Activated naive CD4-positive, alpha-beta T cell (primary cell): ENCODE measurements at places on chromosomes 2 and 18.

DNA sequence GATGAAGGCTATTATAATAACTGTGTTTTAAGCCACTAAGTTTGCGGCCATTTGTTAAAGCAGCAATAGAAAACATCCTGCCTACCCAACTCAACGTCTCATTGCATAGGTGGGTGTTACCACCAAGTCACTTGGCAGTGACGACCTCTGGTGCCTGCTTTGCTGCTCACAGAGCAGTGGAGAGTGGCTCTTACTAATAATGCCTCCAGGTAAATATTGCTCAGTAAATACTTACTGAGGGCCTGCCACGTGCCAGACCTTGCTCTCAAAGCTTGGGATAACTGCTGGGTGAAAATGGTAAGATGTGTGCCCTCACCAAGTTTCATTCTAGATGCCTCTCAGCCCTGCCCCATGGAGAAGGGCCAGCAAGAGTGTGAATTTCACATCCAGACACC, 27.7 kb downstream of the ITGA6 start:
- DNase-seq, result no peak

GRCh38 chr18:58493516-58494253, 135.2 kb downstream of the ALPK2 start:
- peak; percentile 34 for DNase-seq

GRCh38 chr2:11562476-11562875, 28.6 kb downstream of the GREB1 start:
- no peak for DNase-seq

GRCh38 chr2:226865710-226866109, 29.9 kb downstream of the RHBDD1 start:
- no peak for DNase-seq

- no peak for DNase-seq
Measured at GRCh38 chr18:70489986-70490933, 201.4 kb downstream of the SOCS6 start.

- no peak for DNase-seq
Measured at GRCh38 chr2:20640411-20641122, 10.3 kb downstream of the HS1BP3 start.

- DNase-seq, result no peak
Measured at GRCh38 chr2:149782572-149782971, 195.0 kb upstream of the MMADHC start.

DNA sequence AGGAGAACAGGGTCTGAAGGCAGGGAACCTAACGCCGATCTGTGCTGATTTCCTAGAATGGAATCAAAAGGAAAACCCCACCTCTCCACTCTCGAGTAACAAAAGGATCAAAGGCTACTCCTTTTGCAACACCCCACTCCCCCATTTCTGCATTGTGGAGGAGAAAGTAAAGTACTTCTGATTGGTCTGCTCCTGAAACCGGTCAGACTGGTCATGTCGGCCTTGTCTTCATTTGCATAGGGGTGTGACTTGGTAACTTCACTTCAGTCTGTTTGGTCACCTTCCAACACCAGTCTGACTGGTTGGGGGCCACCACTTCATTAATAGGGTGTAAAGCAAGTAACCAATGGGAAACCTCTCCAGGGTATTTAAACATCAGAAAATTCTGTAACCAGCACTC, 771.9 kb downstream of the ERBB4 start:
- no peak for DNase-seq

DNA sequence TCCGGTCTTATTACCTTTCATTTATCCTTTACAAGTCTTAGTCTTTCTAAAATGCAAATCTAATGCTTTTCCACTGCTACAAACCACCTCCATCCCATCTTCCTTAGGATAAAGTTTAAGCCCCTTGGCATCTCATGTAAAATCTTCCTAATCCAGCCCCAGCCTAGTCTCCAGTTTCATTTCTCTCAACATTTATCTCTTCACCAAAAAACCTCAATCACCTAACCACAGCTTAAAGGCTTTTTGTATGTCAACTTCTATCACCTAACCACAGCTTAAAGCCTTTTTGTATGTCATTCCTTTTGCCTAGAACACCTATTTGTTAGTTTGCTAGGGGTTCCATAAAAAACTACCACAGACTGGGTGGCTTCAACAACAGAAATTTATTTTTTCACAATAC, 4.2 kb downstream of the TRAK2 start:
- no peak for DNase-seq

- no peak for DNase-seq
Measured at GRCh38 chr2:86543335-86543734, 19.9 kb downstream of the CHMP3 start.

DNA sequence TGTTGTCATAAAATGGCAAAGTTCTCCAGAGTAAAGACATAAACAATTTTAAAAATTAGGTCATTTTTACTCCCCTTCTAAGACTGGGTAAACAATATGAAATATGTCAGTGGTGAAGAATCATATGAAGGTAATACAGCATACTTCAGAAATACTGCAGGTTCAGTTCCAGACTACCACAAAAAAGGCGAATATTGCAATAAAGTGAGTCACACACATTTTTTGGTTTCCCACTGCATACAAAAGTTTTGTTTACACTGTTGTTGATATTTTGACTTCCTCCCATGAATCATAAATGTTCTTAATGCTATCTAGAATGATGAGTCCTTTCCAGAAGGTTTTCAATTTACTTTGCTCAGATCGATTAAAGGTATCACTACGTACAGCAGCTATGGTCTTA, 73.5 kb downstream of the SMC6 start:
- no peak for DNase-seq

- no peak for DNase-seq
Measured at GRCh38 chr2:167943897-167944296, 303.5 kb downstream of the STK39 start.

DNA sequence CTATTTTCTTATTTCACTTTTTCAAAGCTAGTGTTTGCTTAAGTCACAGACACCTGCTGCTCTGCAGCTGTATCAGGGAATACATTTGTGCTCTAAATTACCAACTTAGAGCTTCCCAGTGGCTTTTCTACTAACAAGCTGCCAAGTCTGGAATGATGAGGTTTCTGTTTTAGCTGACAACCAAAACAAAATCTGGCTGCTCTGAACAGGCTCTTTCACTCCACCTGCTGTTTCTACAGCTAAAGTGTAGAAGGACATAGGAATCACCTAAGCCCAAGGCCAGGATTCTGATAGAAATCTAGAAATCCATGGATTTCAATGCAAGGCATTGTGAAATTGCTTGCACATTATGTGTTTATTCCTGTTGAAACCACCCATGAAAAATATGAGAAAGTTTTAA, 201.2 kb downstream of the SUCLG1 start:
- DNase-seq, result no peak

DNA sequence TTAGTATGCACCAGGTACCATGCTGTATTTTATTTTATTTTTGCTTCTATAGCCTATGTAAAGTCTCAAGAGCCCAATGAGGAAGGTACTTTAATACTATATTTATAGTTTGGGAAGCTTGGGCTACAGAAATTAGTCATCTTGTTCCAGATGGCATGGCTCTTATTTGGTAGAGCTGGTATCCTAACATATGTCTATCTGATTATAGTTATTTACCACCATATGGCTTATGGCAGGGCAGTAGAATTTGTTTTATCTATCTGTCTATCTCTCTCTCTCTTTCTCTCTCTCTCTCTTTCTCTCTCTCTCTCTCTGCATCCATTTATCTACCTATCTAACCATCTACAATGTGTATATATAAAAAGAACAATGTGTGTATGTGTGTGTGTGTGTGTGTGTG, 1293.7 kb upstream of the SLC39A10 start:
- no peak for DNase-seq

DNA sequence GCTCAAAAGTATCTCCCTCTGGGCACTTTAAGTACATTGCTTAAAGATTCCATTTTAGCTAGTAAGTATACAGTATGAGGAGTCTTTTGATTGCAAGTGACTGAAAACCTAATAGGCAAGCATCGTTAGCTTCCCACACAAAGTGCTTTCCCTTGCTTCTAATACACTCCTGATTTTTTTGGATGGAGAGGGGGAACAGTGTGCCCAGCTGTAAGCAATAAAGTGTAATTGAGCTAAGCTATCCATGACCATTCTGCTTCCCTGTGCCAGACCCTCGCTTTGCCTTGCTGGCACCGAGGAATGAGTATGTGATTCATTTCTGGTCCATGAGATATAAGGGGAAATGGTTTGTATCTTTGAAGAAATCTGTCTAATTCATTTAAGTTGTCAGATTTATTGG, 3.8 kb upstream of the ZNF24 start:
- DNase-seq, result no peak

- no peak for DNase-seq
Measured at GRCh38 chr2:217954469-217954868, 48.3 kb downstream of the TNS1 start.

GRCh38 chr2:20100711-20101110, 49.3 kb upstream of the LAPTM4A start:
- no peak for DNase-seq

GRCh38 chr2:236799391-236800026, 229.9 kb downstream of the ACKR3 start:
- DNase-seq, result no peak

DNA sequence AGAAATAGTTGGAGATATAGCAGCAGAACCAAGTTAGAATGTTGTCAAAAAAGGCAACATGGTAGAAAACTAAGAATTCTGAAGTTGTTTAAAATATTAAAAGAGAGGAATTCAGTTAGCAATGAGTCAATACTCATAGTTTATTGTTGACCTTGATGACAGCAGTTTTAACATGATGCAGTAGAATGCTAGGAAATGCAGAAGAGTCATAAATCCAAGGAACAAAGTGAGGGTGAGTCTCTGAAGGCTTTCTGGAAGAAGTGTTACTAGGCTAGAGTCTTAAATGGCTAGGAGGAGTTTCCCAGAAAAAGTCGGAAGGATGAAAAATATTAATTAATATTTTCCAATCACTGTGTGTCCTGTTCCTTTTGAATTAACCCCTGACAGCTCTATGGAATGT, 807.3 kb downstream of the TSN start:
- no peak for DNase-seq

DNA sequence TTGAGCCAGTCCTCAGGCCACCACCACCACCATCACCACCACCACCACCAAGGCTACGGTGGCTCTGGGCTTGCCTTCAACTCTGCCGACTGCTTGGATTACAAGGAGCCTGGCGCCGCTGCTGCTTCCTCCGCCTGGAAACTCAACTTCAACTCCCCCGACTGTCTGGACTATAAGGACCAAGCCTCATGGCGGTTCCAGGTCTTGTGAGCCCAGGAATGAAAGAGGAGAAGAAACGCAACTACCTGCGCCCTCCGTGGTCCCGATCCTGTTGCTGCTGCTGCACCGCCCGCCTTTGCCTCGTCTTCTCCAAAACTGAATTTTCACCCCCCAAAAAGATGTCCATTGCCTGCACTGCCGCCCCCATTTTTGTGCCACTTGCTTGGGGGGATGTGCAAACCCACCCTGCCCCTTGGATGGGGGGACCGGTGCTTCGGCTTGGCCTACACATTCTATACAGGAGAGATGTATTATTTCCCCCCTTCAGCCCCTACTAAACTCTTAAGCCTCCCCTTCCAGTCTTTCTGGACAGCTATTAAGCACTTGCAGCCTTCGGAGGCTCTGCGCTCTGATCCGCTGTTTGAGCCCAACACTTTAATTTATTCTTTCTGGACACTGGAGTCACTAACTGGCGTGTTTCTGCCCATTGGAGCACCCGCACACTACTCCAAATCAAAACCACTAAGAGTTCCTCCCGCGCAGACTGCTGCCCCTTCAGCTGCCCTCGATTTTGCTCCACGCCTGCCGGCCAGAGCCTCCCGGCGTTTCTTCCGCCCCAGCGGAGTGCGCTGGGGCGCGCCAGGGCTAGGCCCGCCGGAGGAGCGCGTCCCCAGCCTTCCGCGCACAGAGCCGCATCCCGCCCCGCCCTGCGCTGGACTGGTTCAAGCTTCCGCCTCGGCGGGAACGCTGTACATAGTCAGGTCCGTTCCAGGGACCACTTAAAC, 5.7 kb downstream of the OTX1 start:
- no peak for DNase-seq

DNA sequence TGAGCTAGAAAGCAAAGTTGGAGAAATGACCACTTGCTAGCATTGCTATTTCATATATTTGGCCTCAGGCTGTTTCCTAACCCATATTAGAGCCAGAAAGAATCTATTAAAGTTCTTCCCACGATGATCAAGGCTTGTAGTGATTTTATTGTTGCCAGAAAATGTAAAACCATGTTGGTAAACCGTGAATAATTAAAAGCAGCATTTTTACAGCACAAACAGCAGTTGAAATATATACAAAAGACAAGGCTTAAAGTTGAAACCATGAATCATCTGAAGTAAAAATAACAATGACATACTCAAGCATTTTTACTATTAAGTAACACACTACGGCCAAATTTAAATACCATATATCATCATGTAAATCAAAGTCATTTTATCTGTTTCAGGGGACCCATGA, 27.7 kb upstream of the DSC3 start:
- DNase-seq, result no peak

- no peak for DNase-seq
Measured at GRCh38 chr2:238655974-238656722, 191.7 kb upstream of the TWIST2 start.

DNA sequence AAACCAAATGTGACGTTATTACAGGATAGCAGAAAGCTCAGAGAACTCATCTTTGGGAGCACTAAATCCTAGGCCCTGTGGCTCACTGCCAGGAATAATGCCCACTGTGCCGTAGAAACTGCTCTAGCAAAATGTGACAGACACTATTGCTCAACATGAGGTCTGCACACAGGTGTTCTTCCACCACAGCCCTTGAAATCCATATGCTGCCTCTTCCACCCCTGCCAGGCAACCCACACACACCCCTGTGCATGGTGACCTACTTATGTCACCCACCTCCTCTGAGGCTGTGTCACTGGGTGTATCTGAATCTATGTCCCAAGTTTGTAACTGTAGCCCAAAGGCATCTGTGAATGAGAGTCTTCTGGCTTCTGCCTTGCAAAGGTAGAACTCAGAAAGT, 66.1 kb upstream of the MBOAT2 start:
- DNase-seq, result no peak

GRCh38 chr2:58072102-58072501, 25.5 kb downstream of the VRK2 start:
- DNase-seq, result no peak

- DNase-seq, result no peak
Measured at GRCh38 chr2:232574674-232575403, 24.4 kb downstream of the EIF4E2 start.

DNA sequence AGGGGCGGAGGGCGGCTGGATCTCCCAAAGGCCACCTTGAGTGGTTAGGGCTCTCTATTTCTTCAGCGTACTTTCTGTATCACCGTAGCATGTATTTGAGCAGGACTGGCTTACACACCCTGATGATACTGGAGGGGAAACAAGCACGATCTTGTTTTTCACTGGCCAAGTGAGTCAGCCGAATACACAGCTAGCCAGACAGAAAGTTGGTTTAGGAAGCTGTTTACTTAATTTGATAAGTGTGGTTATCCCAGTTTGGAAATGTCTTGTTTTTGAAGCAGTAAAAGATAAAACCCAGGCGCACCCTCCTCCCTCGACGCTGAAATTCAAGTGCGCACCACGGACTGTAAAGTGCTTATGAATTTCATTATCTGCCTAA, 582 bp downstream of the RIOK3 start:
- DNase-seq, result peak; percentile 9

GRCh38 chr2:151238527-151239487, 22.9 kb downstream of the RBM43 start:
- no peak for DNase-seq

- DNase-seq, result no peak
Measured at GRCh38 chr2:109143214-109144187, 14.5 kb downstream of the SH3RF3 start.
